ENCODE measurements at places on chromosomes 3 and 15. TPM values are rescaled to one million over a fixed set of nuclear protein-coding genes. Genes with fewer than 3 reads are reported as not detected.

The DAPK2 gene
- 2.1 TPM for total RNA-seq

The SLC25A20 gene
- total RNA-seq: 19.5 TPM

DNA sequence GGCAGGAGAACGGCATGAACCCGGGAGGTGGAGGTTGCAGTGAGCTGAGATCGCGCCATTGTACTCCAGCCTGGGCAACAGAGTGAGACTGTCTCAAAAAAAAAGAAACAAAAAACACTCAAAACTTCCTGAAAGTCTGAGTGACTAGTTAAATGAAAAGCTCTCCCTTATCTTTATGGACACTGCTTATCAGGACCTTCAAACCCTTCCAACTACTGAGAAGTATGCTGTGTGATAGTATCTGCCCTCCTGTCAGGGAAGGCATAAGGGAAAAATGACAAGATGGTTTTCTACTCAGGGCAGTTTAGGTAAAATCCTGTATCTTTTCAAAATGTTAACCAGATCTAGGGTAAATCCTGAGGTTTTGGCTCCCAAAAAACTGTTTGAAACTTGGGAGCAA lies 21.8 kb downstream of the EMC7 start:
- no peak for DNase-seq

- DNase-seq: no peak
These were observed 100.5 kb upstream of the ZBED2 start for GRCh38 chr3:111695636-111696117.

DNA sequence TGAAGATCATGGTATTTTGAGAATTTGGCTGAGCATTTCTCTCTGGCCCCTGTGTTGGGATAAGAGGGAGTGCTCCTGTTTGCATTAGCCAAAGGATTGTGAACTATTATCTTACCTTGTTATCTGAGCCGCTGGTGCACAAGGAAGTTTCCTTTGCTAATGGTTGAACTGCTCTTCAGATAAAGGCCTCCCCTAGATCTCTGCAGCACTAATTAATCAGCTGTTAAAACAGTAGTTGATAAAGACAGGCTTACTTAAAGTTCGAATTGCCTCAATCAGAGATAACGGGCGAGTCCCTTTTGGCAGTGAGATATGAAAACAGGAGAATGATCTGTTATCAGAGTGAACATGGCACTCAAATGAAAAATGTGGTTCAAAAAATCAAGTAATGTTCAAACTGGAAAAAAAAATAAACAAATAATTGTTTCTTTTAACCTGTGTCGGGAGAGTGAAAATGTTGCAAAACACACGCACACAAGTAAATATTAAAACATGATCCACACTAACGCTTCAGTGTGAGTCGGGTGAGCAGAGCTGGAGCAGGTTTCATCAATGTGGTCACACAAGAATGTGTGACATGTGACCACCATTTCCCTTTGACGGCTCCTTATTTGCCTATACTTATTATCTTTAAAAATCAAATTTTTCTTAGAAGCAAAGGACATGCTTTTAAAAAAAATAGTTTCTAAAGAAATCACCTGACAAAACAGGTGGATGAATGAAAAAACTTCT lies 469.1 kb downstream of the SOX2 start:
- no peak for DNase-seq

DNA sequence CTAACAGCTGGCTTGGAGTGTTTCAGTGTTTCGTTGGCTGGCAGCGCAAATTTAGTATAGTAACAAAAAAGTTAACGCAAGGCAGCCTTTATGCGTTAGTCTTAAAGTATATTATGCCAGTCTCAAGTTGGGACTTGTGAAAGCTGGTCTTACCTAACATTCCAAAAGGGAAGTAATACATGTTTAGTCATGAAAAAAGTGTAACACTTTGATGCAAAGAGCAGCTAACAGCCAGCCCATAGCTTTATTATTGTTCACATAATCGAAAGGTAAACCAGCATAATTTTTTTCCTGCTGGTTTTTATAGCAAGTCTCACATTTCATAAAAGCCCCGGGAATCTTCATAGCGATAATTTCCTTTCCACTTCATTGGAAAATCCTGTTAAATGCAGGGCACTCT lies 2.4 kb upstream of the GPR87 start:
- DNase-seq: no peak

DNA sequence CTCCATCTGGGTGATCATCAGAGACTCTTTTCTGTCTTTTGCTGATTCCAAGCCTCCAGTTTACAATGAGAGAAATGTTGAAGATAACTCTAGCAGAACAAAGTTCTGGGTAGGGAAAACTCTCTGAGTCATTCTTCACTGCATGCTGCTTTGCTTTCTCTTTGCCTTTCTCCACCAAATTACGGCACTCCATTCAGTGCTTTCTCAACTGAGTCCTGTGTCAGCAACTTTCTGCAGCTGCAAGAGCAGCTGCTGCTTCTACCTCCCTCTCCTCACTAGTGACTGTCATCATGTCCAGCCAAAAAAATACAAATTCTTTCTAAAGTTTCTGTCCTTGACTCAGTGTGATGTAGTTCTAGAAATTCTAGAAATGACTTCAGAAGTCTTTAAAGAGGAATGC lies 953.8 kb downstream of the IGSF11 start:
- no peak for DNase-seq

Measured in posterior vena cava (tissue), 2 donors.